ENCODE measurements at places on chromosomes 3 and 15. TPM values are rescaled to one million over a fixed set of nuclear protein-coding genes. Genes with fewer than 3 reads are reported as not detected.
A peak's percentile ranks its signal among the peaks of the same experiment; 100 is the strongest.

DNA sequence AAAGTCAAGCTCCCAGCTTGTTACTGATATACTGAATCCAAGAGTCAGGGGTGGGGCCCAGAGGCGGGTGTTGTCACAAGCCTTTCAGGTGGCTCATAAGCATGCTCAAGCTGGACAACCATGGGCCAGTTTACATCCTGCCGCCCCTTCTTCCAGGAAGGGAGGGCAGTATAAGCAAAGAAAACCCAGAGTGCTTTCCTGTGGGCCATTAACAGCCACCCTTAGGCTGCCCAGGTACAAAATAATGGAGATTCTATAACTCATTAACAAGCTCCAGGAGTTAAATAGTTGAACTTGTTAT is 183.2 kb downstream of the NTRK3 start:
- no peak for DNase-seq

DNA sequence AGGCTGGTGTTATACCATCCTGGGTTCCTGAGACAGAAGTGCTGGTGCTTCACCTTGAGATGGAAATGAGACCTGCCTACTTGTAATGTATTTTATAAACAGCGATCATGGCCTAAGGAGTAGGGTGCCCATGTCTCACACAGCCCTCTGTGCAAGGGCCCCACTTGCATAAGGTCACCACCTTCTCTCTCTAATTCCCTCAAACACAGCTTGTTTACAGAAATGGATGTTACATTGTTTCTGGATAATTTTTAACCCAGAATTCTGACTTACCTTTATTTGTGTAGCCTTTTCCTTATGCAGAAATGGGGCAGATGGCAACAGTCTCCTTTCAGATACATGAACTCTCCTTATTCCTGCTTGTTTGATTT is 95.1 kb upstream of the UMPS start:
- DNase-seq = no peak

- DNase-seq = peak; percentile 90
Measured at GRCh38 chr3:101065962-101066361, 72.7 kb upstream of the ABI3BP start.

DNA sequence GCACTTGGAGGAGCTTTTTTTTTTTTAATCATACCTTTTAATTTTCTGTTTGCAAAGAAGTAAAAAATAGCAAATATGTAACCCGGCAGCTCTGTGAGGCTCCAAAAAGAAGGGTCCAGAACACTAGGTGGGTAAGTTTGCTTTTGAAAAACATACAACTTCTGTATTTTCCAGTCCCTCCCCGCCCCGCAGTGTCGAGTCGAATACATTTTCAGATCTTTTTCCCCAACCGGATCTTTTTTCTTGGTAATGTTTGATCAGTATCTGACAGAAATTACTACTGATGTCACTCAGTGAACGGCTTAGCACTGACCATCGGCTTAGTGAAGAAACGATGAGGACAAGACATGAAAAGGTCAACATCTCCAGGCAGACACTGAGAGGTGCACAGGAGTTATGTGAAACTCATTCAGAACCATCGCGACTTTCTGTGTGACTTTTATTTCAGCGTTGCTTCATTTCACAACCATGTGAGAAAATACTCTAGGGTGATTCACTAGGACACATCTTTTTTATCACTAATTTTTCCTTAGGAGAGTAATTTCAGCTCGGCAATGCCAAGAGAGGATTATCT is 11.0 kb downstream of the ISL2 start:
- no peak for DNase-seq

DNA sequence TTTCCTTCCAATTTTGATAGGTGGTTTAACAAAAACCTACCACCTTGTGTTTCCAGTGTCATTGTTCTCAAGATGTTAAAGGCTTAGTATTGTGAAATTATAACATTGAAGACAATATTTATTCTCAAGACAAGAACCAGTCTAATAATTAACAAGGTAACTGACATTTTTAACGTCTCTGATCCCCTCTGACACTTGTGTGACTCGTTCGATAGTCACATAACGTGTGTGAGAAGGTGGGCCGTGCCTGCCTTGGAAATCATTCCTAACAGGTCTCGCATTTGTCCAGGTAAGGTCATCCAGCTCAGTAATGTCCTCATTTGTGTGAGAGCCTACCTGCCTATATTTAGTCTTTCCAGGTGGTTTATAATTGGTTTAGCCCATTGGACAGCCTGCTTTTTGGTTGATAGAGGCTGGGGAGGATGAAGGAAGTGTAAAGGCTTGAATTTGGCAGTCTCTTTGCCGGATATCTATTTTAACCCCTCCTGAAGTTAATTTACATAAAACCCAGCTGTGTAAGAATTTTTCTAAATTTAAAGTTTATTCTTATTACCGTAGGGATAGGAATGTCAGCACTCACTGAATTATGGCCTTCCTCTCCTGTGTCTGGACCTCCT is 94.4 kb downstream of the AKAP13 start:
- DNase-seq = no peak

GRCh38 chr3:129890125-129890524 is 3.4 kb downstream of the TMCC1 start:
- no peak for DNase-seq

- DNase-seq = no peak
Measured at GRCh38 chr15:71275566-71276335, 160.5 kb downstream of the THSD4 start.

- peak; percentile 21 for DNase-seq
Measured at GRCh38 chr3:97680210-97680609, 84.3 kb upstream of the ARL6 start.

- DNase-seq = no peak
Measured at GRCh38 chr3:74640211-74640610, 25.8 kb upstream of the CNTN3 start.

- no peak for DNase-seq
Measured at GRCh38 chr3:131484496-131485111, 18.2 kb downstream of the MRPL3 start.

DNA sequence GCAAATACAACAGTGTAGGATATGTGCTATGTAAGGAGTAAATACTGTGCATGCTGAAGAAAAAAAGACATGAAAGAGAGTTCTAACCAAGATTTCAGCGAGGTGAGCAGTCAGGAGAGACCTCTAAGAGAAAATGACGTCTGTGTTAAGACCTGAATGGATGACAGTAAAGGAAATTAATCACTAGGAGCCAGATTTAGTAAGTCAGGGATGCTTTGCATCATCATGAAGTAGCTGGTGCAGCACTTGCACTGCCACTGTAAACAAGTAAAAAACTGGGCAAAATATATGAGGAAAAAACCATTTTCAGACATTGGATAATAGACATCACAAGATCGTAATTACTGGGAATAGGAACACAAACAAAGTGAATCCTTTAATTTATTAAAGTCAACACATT is 32.6 kb downstream of the RTP4 start:
- no peak for DNase-seq

DNA sequence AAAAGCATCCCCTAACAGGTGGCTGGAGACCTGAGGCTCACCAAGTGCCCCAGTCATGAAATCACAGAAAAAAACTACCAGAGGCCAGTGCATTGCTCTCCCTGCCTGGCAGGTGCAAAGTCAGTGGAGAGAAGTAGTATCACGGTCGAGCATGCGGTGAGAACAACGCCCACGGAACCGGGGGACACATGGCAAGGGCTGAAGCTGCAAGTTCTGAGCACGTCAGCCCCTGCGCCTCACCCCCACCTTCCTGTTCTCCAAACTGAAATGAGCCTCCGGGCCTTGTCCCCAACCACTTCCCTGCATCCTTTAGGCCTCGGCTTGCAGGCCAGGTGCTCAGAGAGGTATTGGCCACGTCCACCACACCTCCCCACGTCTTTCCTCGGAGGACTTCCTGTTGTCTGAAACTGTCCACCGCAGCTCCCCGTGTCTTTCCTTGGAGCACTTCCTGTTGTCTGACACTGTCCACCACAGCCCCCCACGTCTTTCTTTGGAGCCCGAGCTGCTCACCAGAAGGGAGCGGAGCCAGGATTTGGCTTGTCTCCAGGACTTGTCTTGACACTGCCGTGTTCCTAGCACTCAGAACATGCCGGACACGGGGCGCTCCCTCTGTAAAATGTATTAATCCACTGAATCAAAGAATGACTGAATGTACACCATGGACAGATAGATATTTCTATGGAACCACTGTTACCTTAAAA is 43.9 kb downstream of the NSMCE3 start:
- DNase-seq = no peak

- DNase-seq = no peak
Measured at GRCh38 chr3:106338582-106339214, 469.9 kb upstream of the CBLB start.

GRCh38 chr15:80163217-80163616 is 10.4 kb downstream of the FAH start:
- DNase-seq = no peak

DNA sequence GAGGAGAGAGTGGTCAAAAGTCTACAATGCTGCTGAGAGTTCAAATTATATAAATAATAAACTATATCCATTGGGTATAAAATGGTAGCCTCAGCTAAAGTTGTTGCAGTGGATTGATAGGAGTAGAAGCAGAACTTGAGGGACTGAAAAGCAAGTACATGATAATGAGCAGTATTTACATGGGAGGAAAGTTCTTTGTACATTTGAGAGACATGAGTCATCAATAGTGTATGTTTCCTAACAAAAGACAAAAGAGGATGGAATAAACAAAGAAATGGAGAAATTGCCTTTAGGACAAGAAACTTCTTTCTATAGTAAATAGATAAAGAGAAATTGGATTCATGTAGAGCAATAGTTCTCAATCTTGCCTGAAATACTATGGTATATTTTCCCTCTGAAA is 110.0 kb upstream of the PLSCR5 start:
- peak; percentile 18 for DNase-seq

- DNase-seq = peak; percentile 57
Measured at GRCh38 chr15:70833861-70834765, 19.8 kb downstream of the LARP6 start.

DNA sequence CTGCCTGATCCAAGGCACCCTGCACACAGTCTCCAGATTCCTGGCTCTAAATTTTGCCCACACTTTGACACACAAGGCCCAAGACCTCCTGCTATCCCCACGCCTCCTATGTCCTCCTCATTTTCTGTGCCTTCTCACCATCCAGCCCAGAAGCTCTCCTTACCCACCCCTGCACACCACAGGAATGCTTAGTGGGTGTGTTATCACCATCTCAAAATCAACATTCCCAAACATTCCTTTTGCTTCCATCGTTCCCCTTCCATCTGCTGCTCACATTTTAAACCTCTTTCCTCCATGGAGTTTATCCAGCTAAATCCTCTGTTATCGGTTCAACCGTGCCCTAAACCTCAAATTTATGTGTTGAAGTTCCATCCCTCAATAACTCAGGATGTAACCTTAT is 43.9 kb downstream of the DGKG start:
- no peak for DNase-seq

GRCh38 chr15:73052653-73053397 is 562 bp downstream of the NEO1 start:
- peak; percentile 25 for DNase-seq

DNA sequence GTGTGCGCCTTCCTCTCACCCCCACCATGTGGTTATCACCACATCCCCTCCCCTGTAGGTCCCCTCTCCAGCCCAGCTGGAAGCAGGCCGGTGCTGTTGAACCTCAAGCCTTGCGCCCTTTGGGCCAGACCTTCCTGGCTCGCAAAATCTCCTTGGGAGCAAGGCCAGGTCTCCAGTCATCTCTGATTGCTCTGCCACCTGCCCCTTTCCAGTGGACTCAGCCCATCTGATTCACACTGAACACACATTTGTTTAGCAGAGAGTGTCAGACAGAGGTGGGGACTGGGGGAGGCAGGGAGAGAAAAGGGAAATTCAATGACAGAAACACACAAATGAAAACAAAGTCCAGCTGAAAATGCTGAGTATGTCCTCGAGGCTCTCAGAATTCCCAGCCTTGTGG is 119.4 kb downstream of the TPRA1 start:
- DNase-seq = no peak

DNA sequence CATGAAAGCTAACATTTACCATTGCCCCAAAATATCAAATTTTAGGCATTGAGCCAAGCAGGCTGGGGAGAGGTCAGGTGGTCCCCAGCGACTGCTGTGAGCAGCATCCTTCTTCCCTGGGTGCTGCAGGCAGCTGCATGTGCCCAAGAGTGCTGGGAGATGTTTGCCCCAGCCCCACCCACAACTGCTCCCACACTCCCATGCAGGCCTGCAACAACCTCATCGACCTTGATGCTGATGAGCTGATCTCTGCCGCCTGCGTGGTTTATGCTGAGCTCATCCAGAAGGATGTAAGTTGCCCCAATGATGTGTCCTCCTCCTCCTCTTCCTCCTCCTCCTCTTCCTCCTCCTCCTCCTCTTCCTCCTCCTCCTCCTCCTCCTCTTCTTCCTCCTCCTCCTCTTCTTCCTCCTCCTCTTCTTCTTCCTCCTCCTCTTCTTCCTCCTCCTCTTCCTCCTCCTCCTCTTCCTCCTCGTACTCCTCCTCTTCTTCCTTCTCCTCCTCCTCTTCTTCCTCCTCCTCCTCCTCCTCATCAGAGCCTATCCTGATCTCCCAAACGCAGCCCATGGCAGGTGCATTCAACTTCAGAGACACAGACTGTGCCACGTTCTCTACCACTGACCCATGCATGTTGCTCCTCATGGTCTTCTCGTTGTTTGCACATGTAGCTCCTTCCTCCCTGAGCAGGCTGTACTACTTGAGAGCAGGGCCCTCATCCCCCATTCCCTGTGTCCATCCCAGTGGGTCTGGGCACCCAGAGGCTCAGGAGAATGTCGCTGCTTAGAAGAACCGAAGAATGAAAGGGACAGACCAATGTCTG is 15.1 kb downstream of the TBC1D21 start:
- DNase-seq = no peak

- DNase-seq = no peak
Measured at GRCh38 chr15:75902129-75902557, 1.5 kb upstream of the FBXO22 start.

GRCh38 chr3:4959180-4959579 is 20.1 kb upstream of the BHLHE40 start:
- DNase-seq = no peak

GRCh38 chr3:169528289-169528688 is 135.2 kb downstream of the MECOM start:
- no peak for DNase-seq

BRK1 gene
- total RNA-seq = 80.4 TPM

HIGD2B gene
- total RNA-seq = not detected

CCR3 gene
- total RNA-seq = 0.19 TPM

RPL14 gene
- total RNA-seq = 195 TPM

DLL4 gene
- under 0.01 TPM for total RNA-seq

CHRM5 gene
- under 0.01 TPM for total RNA-seq

EIF4A2 gene
- total RNA-seq = 441 TPM

LRRK1 gene
- total RNA-seq = 11.8 TPM
